ENCODE measurements at places on chromosomes 7 and 10. TPM values are rescaled to one million over a fixed set of nuclear protein-coding genes. Genes with fewer than 3 reads are reported as not detected.

DNA sequence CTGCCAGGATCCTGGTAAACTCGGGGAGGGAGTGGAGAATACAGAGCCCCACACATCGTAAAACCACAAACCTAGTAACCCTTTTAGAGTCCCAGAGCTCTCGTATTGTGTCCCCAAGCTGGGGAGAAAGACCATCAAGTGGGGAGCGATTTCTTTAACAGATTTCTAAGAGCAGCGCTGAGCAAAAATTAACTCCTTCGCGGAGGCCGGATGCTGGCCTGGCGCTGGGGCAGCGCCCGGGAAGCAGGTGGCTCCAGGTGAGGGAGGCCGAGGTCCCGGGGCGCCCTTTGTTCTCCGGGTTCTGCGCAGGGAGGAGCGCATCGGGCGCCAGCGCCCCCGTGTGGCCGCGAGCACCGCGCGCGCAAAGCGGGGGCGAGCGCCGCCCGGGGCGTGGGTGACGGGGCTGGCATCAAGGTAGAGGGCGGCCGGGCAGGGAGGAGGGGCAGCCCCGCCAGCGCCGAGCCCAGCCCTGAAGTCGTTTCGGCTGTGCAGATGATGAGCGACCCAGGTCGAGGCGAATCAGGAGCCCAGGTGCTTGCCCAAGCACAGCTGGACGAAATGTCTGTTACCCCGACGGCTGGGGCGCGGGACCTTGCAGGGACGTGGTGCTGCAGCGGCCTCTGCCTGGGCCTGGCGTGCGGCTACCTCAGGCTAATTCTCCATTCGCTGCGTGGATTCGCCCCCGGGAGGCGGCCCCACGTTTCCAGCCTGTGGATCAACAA is 10.4 kb upstream of the FGFR2 start:
- DNase-seq, result peak; percentile 67

GRCh38 chr10:112395809-112396530 is 22.1 kb downstream of the ACSL5 start:
- DNase-seq, result no peak

- no peak for DNase-seq
Observed at GRCh38 chr7:103009466-103010185, 65.0 kb downstream of the FBXL13 start.

- DNase-seq, result no peak
Observed at GRCh38 chr7:34739651-34740300, 81.8 kb downstream of the NPSR1 start.

GRCh38 chr7:108358553-108358952 is 97.7 kb downstream of the NRCAM start:
- no peak for DNase-seq

- no peak for DNase-seq
Observed at GRCh38 chr10:61464461-61465170, 11.4 kb upstream of the TMEM26 start.

DNA sequence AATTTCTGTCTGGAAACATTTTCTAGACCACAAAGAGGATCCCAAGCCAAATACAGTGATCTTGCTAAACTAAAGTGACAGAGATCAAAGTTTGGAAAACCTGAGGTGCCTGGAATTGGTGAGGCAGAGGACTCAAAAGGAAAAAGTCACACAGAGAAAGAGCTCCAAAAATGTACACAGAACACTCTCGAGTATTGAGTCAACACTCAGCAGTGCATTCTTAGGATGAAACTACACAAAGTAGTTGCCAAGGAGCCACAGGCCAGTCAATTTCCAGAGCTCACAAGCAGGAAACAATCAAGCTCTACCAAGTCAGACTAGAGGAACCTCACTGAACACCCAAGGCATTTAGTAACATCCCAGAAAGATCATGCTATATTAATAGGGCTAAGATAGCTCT is 61.3 kb downstream of the MICU1 start:
- DNase-seq, result peak; percentile 61

JAZF1 gene
- 6.9 TPM for total RNA-seq

DNA sequence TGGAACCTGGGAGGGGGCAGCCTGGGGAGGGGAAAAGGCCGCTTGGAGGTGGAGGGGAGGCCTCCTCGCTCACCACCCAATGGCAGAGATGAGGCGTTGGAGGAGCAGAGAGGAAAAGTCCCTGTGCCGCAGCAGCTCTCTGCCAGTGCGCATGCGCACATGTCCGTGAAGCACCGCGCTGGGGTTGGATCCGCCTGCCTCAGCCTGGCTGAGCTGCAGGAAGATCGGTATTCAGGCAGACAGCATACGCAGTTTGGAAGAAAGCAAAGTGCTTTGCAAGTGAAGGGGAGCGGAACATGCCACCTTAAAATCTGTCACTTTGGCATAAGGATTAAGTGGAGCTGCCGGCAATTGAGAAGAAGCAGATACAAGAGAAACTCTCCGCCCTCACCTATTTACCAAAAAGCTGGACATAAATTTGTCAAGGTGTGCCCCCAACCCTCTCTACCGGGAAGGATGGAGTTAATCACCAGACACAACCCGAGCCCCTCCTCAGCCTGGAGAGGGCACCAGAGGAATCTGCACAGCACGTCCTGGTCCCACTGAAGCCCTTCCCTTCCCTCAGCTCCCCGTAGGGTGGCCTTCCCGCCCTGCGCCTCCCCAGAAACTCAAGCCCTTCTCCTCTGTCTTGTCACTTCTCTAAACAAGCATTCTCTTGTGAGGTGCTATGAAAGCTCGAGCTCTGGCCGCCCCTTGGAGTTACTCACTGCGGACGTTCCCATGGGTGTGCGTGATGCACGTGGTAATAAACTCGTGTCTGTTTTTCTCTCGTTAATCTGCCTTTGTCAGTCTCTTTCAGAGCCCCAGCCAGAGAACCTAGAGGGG is 32.2 kb upstream of the TMEM72 start:
- DNase-seq, result peak; percentile 87

STRIP2 gene
- total RNA-seq, result 51.8 TPM

SUN3 gene
- not detected for total RNA-seq

GRCh38 chr10:62890395-62890794 is 74.2 kb upstream of the EGR2 start:
- DNase-seq, result no peak

ACSM6 gene
- not detected for total RNA-seq

DNA sequence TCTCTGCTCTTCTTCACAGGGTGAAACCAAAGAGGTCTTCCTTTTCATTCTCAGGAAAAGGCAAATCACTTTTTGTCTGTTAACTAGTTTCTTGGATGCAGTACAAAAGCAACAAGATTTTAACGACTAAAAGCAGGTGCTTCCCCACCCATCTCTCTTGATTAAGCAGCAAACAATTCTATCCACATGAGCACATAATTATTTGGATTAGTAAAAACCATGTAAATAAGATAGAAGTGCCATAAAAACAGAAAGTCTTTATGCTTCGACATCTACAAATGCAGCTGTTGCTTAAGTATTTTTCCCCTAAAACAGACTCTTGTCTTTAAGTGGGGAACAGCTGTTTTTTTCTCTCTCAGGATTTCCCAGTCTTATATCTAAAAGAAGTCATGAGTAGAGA is 37.4 kb downstream of the USP54 start:
- DNase-seq, result no peak

Measured in activated CD4-positive, alpha-beta T cell treated with anti-CD3 and anti-CD28 coated beads for 36 hours (primary cell).